ENCODE measurements at places on chromosomes 6 and 20.

- no peak for DNase-seq
Measured at GRCh38 chr6:110341663-110342596, 16.2 kb downstream of the METTL24 start.

DNA sequence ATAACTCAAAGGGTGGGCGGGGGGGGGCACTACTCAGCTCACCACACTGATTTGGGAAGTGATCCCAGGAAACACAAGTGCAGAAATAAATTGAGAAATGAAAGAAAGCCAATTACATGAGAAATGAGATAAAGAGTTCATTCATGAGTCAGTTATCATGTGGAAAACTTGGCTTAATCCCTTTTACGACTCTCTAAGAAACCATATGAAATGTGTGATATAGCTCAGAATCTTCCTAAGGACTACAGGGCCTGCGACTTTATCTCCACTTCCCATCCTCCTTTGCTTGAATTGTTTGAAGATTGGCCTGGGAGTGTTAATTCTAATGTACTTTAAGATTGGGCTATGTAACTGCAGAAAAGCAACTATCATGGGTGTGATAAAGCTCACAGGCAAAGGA, 3.6 kb upstream of the BTN2A2 start:
- DNase-seq, result no peak

- DNase-seq, result no peak
Measured at GRCh38 chr6:89132057-89132456, 13.8 kb upstream of the PM20D2 start.

DNA sequence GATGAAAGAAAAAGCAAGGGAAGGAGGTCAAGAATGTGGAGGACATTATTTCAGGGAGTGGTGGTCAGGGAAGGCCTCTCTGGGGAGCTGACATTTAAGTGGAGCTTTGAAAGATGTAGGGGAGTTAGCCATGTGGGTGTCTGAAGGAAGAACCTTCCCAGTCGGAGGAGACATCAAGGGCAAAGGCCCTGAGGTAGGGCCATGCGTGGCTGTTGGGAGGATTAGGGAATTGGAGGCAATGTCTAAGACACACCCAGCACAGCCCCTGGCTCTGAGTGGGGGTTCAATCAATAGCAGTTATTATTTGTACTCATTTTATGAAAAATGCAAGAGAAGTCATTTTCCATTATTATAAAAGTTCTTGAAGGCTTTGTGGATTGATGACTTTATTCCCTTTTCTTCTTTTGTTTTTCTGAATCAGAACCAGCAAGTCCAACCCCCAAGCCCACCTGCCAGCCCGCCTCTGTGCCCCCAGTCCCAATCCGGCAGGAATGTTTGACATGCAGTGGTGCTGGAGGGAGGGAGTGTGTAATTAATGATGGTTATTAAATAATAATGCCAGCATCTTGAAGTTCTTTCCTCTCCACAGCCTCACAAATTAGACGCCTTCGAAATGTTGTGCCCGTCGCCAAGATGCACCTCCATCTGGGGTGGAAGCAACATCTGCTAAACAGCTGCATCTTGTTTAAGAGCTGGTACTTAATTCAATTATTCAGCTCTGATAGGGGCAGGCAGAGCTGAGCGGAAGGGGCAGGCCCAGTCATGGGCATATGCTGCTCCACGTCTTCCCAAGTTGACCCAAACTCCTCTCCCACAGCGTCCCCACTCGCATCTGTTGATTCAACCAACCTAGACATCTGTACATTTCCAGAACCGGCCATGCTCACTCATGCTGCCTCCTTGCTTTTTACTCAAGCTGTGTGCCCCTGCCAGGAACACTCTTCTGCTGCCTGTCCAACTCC, 81.3 kb upstream of the SIRPA start:
- no peak for DNase-seq

DNA sequence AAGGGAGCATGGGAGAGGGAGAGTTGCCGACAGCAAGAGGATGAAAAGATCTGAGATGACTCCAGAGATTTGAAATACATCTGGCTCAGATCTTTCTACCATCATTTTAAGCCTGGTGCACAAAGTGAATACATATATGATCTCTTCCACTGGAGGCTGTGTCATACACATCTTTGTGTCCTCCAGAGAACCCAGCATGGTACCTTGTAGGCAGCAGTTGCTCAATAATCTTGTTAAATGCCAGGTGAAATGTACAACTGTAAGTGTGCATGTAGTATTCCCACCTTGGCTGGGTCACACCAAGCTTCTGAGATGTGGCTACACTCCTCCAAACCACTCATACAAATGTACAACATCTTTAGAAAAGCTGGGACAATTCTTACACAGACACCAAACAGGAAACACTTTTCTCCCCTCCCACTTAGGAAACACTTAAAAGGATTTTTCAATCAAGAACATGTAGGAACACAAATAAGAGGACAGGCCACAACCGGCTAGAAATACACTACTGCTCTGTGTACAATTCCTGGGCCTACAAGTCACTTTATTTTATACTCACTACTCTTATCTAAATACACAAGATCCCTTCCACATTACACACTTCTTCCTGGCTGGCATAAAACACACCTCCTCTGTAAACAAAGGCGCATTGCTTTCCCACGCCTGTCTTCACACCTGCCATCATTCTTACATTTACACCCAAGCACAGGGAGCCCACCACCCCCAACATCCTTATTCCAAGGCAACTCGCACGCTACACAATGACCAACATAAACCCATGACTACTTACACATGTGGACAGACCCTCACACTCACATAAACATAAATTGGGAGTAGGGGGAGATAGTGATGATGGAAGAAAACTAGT, 3.8 kb upstream of the IER3 start:
- no peak for DNase-seq

- DNase-seq, result no peak
Measured at GRCh38 chr6:152594701-152595100, 42.5 kb downstream of the SYNE1 start.

DNA sequence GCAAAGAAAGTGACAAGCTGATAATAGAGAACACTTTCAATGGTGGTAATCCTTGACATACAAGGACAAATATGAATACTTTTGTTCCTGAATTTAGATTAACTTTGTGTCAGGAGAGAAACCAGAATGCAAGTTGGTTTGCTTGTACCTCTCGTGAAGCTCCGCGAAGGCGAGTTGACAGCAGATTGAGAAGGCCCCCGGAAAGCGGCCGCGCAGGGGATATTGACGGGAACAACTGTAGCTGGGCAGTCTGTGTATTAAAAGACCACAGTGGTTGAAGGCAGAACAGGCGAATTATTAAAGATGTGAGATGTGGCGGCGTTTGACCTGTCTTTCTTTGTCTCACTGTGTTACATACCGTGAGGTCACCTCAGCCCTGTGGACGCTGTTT, 175.8 kb upstream of the RALGAPA2 start:
- peak; percentile 24 for DNase-seq

- no peak for DNase-seq
Measured at GRCh38 chr20:9180481-9181257, 111.8 kb downstream of the PLCB4 start.

DNA sequence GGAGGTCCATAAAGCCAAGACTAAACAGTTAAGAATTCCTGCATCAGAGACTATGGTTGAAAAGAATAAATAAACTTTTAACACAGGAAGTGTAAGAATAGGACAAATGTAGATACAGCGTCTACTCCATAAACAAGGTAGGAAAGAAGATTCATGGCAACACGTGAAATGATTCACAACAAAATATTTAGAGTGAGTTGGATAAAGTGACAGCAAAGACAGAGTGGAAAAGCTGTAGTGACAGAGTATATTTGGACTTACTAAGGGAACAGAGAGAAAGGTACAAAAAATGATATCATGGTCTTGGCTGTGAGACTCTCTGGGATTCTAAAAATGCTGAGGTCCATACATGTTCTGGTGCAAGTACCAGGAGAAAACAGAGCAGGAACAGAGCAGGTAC, 21.9 kb upstream of the KIAA0408 start:
- no peak for DNase-seq

DNA sequence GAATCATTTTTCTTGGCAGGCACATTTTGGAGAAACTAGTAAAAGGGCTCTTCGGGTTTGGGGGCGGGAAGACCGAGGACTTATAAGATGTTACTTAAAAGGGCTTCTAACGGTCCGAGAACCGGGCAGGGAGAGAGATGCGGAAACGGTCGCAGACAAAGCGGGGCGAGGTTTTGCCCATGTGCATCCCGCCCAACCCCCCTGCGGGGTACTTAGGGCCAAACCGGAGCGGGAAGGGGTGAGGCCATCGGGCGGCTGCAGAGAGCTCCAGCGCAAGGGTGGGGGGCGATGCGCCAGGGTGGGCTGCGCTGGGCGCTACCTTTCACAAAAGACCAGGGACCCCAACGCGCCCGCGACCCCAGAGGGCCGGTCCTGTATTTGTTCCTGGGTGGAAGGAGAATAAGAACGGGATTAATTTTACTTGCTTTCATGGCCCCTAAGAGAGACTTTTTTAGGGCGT, 616 bp downstream of the TUBB start:
- peak; percentile 73 for DNase-seq

DNA sequence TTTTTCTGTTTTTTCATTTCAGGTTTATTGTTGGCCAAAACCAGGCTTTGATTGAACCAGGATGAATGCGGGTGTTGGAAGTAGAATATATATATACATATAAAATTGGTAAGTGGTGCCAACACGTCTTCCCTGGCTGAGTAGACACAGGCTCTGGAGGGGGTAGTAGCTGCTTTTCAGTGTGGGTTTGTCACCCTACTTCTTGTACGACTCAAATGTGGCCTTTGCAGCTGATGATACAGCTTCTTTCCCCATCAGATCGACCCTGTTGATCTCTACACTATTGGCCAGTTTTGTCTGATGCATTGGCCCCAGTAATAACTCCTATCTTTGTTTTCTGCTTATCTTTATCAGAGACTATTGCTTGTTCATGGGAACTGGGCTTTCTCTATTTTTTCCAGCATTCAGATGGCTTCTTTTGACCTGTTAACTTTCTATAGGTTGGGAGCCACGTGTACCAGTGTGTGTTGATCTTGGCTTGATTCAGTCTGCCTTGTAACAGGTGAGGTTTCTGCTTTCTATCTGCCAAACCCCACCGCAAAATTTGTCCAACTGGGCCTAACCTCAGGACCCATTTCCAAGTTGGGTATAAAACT, 2.7 kb upstream of the ZNFX1 start:
- no peak for DNase-seq

GRCh38 chr20:48723308-48724264, 104.2 kb downstream of the PREX1 start:
- DNase-seq, result peak; percentile 34

DNA sequence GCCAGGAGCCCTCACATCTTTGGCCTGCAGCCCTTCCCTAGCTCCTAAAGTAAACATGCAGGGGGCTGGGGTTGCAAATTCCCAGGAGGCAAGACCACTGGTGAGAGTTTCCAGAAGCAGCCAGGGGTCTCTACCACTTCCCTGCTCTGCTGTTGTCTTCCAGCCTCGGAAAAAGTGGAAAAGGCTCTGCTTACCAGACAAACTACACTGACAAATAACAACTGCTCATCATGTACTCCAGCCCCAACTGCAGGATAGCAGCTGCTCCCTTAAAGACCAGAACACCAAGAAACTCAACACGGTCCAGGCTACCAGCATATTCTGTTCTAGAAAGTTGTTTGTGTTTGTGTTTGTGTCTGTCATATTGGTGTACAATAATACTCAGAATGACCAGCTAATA, 187.5 kb upstream of the MARCKS start:
- peak; percentile 63 for DNase-seq

GRCh38 chr6:44829836-44830235, 442.3 kb downstream of the CDC5L start:
- DNase-seq, result no peak

- no peak for DNase-seq
Measured at GRCh38 chr20:13862245-13862644, 77.4 kb downstream of the NDUFAF5 start.
